ENCODE measurements at places on chromosomes 16 and 17. TPM values are rescaled to one million over a fixed set of nuclear protein-coding genes. Genes with fewer than 3 reads are reported as not detected.
A peak's percentile ranks its signal among the peaks of the same experiment; 100 is the strongest.

Gene SLC35G6
- total RNA-seq = not detected

Gene MYH8
- not detected for total RNA-seq

DNA sequence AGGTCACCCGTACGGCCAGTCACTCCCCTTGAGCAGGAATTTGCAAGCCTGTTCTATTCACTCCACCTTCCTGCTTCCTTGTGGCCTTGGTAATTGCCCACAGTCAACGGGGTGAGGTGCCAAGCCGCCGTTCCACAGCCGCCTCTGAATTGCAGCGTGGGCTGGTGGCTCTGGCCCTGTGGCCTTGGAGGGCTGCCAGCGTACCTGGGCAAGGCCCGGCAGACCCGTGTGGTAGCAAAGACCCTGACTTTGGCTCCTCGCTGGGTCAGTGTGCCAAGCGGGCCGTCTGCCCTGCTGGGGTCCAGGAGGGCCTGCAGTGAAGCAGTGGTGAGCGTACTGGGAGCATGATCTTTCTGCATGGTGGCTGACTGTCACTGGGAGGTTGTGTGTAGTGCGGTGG lies 3.6 kb downstream of the BANP start:
- ATAC-seq = no peak

- ATAC-seq = peak; percentile 82
These were observed 1.3 kb downstream of the C16orf86 start for GRCh38 chr16:67667817-67668494.

- no peak for ATAC-seq
These were observed 18.4 kb upstream of the RBBP6 start for GRCh38 chr16:24520983-24521382.

Gene XYLT1
- 22.6 TPM for total RNA-seq

DNA sequence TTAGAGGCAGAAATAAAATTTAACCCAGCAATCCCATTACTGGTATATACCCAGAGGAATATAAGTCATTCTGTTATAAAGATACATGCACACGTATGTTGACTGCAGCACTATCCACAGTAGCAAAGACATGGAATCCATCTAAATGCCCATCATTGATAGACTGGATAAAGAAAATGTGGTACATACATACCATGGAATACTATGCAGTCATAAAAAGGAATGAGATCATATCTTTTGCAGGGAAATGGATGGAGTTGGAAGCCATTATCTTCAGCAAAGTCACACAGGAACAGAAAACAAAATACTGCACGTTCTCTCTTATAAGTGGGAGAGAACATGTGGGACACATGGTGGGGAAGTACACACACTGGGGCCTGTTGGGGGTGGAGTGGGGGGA lies 23.1 kb downstream of the SSH2 start:
- no peak for ATAC-seq

- ATAC-seq = no peak
These were observed 1.1 kb upstream of the C1QTNF8 start for GRCh38 chr16:1097156-1097555.

- no peak for ATAC-seq
These were observed 104.3 kb upstream of the FOXF1 start for GRCh38 chr16:86406056-86406455.

DNA sequence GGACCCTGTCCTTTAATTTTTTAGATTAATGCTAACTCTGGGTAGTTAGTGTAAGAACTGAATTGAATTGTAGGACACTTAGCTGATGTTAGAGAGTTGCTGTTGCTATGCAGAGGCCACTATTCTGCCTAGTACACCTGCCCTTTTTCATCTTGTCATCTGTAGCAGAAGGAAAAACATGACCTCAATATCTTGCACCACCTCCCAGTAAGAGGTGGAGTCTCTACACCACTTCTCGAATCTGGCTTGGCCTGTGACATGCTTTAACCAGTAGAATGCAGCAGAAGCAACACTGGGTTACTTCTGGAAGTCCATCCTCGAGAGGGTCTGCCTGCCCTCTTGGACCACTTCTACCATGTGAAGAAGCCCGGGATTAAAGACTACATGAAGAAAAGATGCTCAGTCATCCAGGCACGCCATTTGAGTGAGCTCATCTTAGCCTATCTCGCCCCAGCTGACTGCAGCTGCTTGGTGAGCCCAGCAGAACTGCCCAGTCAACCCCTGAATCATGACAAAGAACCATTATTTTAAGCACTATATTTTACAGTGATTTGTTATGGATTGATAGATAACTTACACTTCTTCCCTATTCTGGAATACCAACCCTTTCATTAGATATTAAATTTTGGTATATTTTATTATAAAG lies 153.5 kb downstream of the MYO1D start:
- ATAC-seq = no peak
